Left kidney (tissue), 8 donors: ENCODE measurements at places on chromosomes 7 and 10. TPM values are rescaled to one million over a fixed set of nuclear protein-coding genes. Genes with fewer than 3 reads are reported as not detected.

The GRID1 gene
- polyA plus RNA-seq = 1.1 TPM

The ST8SIA6 gene
- 1.7 TPM for polyA plus RNA-seq

The LRIT1 gene
- not detected for polyA plus RNA-seq

The LRMDA gene
- 18.0 TPM for polyA plus RNA-seq

The OR9A2 gene
- polyA plus RNA-seq = not detected

The ZSCAN21 gene
- 24.7 TPM for polyA plus RNA-seq

The TMEM196 gene
- polyA plus RNA-seq = not detected

The CNTNAP2 gene
- 26.4 TPM for polyA plus RNA-seq
